ENCODE measurements at places on chromosomes 1 and 21.

GRCh38 chr1:176543360-176544129, 80.6 kb downstream of the PAPPA2 start:
- DNase-seq: no peak

DNA sequence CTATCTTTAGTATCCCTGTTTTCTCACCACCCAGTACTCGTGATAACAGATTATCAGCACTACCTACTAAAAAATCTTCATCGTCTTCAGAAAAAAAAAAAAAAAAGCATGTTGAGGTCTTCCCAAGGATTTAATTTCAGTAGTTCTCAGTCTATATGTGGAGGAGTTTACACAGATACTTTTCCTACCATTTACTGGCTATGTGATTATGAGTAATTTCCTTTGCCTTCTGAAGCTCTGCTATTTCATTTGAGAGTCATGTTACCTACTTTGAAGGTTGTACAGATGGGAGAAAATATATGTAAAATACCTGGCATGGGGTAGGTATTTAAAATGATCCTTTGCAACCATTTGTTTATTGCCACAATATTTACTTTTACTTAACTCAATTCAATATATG, 399.7 kb downstream of the NEGR1 start:
- no peak for DNase-seq

- DNase-seq: no peak
Measured at GRCh38 chr1:20983297-20983889, 193.3 kb downstream of the EIF4G3 start.

DNA sequence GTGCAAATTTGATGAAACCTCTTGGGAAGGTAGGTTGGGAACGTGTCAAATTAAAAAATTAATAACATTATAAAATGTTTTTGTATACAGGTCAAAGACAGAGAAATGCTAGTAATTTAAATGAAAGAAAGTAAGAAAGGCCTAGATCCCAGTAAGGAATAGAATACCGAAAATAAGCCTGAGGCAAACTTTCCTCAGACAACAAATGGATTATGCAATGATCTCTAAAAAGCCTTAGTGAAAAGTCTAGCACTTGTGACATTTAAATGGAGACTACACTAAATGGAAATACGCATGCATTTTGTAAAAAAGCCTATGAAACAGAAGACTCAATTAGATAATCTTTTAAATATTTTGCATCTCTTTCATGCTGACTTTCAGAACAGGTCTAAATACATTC, 138.5 kb upstream of the ZNHIT6 start:
- no peak for DNase-seq

DNA sequence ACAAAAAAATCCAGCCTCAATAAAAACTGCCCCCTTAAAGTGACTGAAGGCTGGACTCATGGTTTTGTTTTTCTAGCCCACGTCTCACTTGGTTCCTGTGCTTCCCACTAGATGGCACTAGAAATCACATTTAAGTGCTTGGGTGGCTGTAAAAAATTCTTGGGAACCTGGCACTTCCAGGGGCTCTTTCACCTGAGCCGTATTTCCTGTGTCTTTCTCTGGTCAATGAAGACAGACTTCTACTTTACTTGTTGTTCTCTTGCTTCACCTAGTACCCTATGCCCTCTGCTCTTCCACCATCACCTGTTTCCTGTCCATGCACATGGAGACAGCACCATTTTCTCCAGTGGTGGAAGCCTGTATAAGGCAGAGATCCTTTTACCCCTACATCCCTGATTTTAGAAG, 20.0 kb downstream of the METTL13 start:
- DNase-seq: no peak

DNA sequence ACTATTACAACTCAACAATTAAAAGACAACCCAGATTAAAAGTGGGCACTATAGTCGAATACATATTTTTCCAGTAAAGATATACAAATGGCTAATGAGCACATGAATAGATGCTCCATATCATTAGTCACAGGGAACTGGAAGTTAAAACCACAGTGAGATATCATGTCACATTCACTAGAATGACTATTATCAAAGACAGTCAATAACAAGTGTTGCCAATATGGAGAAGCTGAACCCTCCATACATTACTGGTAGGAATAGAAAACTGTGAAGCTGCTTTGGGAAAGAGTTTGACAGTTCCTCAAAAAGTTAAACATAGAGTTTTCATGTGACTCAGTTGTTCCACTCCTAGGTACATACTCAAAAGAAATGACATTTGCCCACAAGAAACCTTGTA, 30.6 kb upstream of the MRPS6 start:
- no peak for DNase-seq

DNA sequence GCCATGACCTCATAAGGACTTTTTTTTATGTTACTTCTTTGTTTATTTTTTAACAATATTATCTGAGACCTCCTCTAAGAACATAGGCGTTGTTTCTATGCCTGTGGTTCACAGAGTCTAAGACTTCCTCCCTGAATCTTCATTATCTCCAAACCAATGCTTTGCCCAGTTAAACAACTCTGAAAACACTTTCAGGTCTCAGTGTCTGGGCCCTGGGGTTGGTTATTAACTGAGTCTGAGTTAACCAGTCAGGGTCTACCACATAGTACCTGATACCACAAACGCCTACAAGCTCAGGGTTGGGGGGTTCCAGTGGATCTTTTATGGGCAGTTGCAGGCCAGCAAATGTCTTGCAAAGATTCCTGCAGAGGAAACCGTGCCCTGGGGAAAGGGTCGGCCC, 138.2 kb downstream of the AJAP1 start:
- no peak for DNase-seq

GRCh38 chr1:22518379-22518778, 44.9 kb upstream of the EPHA8 start:
- DNase-seq: no peak

GRCh38 chr1:160001440-160001839, 30.4 kb downstream of the PIGM start:
- DNase-seq: no peak

DNA sequence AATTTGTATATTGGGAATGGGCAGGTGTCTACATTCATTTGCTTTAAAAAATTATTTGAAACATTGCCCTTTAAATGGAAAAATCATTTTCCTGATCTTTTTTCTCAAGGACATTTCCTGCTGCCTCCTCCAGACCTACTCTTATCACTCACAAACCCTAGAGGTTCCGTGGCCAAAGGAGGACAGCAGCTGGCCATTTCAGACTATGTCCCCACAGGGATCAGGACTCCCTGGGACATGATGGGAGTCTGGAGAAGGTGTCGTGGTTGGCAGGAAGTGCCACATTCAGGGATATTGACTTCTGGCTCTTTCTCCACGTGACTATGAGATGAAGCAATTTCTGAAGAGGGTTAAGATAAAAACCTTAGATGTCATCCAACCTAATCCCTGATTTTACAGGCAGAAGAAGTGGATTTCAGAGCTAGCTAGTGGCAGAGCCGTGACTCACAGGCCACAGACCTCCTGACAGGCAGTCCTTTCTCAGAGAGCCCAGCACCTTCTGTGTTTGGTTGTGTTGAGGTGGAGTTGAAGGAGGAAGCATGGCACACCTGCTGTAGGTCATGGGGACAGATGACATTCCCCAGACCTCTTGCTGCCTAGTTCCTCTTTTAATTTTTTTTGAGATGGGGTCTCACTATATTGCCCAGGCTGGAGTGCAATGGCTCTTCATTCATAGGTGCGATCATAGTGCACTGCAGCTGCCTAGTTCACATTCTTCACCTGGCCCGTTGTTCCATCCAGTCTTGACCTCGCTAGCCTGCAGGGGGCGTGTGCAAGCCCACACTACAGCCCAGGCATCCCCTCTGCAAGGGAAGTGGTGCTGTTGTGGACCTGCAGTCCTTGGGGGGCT, 25.5 kb upstream of the IL10 start:
- DNase-seq: no peak

GRCh38 chr1:241181471-241181870, 175.5 kb downstream of the RGS7 start:
- no peak for DNase-seq

DNA sequence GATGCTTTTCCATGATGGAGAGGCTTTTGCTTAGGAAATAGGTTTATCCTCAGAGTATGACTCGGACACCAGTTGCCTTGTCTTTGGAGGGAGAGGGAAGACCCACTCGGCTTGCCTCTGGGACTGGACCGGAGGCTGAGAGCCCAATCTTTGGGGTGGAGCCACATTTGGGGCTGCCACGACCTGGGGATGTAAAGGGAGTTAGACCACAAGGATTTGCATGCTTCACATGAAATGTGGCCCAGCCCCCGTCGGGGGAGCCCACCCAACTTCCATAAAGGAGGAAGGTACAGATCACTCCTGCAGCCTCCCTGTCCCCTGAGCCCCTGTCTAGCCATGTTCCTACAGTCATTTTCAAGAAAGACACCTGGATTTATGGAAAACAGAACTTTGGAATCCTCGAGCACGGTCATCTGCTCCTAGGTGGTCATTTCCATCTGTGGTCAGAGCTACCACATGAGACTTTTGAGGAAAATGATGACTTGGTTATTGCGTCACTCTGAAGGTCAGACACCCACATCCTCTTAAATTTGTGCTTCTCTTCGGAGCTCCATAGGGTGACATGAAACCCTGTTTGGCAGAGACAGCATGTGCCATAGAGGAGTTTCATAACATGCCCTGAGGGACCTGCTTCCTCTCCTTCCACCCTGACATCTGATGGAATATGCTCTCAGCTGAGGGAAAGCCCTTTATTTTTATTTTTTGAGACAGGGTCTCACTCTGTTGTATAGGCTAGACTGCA, 99.4 kb upstream of the SLC45A1 start:
- DNase-seq: no peak

- DNase-seq: no peak
Measured at GRCh38 chr21:34946385-34946840, 102.7 kb downstream of the RUNX1 start.

- DNase-seq: no peak
Measured at GRCh38 chr1:88514544-88515060, 169.5 kb upstream of the PKN2 start.

GRCh38 chr1:25529518-25530185, 13.8 kb upstream of the LDLRAP1 start:
- DNase-seq: no peak

- DNase-seq: no peak
Measured at GRCh38 chr1:107794571-107794970, 170.4 kb downstream of the VAV3 start.

GRCh38 chr1:199955235-199955634, 72.3 kb upstream of the NR5A2 start:
- no peak for DNase-seq

GRCh38 chr1:10516925-10517676, 42.4 kb downstream of the PEX14 start:
- DNase-seq: no peak

DNA sequence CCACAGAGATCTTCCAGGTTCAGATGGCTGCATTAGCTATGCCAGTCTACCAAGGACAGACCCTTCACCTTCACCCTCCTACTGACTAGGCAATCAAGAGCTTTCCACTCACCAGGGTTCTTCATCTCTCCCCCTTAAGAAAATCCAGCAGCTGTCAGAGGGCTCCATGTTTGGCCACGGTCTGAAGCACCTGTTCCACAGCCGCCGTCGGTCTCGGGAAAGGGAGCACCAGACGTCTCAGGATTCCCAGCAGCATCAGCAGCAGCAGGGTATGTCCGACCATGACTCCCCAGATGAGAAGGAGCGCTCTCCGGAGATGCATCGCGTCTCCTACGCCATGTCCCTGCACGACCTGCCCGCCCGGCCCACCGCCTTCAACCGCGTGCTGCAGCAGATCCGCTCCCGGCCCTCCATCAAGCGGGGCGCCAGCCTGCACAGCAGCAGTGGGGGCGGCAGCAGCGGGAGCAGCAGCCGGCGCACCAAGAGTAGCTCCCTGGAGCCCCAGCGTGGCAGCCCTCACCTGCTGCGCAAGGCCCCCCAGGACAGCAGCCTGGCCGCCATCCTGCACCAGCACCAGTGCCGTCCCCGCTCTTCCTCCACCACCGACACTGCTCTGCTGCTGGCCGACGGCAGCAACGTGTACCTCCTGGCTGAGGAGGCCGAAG, 13.8 kb downstream of the TMCC2 start:
- DNase-seq: no peak

DNA sequence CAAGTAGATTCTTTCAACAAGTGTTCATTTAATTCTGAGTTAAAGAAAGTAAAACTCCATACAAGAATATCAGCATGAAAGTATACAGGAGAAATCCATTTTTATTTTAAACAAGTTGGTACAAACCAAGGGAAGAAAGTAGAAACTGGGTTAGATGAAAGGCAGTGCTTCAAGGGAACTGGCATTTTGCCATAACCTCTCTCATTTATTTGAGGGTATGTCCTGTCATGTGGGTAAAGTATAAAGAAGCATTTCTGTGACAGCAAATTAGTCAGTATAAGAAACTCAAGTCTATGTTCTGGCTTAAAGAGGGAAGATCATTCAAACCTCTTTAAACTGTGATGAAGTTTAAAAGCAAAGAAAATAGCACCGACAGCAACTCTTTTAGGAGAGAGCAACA, 32.0 kb downstream of the OLFM3 start:
- no peak for DNase-seq

GRCh38 chr21:42097860-42098454, 26.8 kb downstream of the UMODL1 start:
- DNase-seq: no peak

DNA sequence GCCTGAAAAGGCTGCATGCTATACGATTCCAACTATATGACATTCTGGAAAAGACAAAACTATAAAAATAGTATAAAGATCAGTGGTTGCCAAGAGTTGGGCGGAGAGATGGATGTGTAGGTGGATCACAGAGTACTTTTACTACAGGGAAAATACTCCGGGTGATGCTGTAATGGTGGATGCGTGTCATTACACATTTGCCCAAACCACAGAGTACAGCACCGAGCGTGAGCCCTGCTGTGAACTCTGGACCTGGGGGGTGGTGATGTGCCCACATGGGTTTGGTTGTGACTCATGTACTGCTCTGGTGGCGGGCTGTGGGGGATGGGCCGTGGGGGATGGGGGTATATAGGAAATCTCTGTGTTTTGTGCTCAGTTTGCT, 162.7 kb upstream of the COL6A1 start:
- DNase-seq: no peak

GRCh38 chr1:193069748-193070385, 10.5 kb downstream of the RO60 start:
- DNase-seq: no peak

Measured in progenitor cell of endocrine pancreas (in vitro differentiated cells).